ENCODE measurements at places on chromosomes 2 and 18.

GRCh38 chr2:9115229-9115628 is 91.4 kb upstream of the ASAP2 start:
- DNase-seq: no peak

- DNase-seq: no peak
Measured at GRCh38 chr2:19664646-19665045, 237.1 kb downstream of the TTC32 start.

DNA sequence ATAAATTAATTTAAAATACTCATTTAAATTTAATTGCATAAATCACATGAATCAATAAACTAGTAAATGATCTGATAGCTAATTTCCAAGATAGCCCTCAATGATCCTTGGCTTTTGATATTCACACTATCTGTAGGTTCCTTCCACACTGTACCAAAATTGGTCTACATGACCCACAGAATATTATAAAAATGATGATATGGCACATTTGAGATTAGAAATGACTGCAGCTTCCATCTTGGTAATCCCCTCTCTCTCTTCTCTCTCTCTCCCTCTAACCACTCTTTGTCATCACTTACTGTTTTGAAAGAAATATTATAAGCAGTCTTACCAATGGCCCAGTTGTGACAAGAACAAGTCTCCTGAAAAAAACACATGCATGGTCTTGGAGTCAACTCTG is 394.8 kb downstream of the LRRTM4 start:
- DNase-seq: no peak

GRCh38 chr2:202818321-202818720 is 53.2 kb downstream of the ICA1L start:
- DNase-seq: no peak

DNA sequence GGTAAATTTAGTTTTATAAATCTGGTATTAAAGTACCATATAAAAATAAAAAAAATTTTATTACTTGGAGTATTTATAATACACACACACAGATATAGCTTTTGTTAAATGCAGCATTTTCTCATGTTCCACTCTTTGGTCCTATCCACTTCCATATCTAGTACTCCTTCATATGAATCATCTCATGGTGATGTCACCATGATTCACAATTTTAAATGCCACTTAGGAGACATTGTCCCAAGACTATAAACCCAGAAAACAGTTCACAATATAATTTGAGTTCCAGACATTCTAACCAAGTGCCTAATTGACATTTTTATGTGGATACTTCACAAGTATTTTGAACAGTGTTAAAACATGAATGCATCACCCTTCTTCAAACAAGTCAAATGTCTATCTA is 1398.3 kb downstream of the DSC3 start:
- no peak for DNase-seq

DNA sequence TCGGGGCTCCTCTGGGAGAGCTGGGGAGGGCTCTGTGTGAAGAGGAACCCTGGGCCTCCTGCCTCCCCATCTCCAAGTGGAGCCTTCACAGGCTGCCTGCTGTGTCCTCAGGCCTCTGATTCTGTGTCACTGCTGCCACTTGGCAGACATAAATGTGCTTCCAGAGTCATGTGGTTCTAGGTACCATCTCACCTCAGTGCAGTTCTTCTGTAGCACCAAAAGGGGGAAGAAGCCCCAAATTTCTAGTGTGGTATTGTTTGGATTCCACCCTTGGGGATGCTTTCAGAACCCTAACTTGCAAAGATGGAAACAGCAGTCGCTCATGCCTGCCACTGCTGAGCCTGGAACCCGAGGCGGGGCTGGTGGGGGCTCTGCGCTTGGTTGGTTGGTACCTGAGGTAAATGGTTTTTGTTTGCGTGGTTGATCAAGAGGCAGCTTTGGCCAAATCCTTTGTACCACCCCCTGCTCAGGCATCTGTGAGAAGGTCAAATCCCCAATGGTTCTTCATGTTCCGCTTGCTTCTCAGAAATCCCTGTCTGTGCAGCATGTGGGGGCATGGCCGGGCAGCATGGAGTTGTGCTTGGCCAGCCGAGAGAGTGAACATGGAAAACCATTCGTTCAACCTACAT is 27.5 kb downstream of the COA5 start:
- DNase-seq: peak; percentile 62

- DNase-seq: no peak
Measured at GRCh38 chr18:70046207-70046606, 98.5 kb upstream of the CD226 start.

GRCh38 chr2:100959225-100959880 is 42.7 kb upstream of the RPL31 start:
- DNase-seq: peak; percentile 35

DNA sequence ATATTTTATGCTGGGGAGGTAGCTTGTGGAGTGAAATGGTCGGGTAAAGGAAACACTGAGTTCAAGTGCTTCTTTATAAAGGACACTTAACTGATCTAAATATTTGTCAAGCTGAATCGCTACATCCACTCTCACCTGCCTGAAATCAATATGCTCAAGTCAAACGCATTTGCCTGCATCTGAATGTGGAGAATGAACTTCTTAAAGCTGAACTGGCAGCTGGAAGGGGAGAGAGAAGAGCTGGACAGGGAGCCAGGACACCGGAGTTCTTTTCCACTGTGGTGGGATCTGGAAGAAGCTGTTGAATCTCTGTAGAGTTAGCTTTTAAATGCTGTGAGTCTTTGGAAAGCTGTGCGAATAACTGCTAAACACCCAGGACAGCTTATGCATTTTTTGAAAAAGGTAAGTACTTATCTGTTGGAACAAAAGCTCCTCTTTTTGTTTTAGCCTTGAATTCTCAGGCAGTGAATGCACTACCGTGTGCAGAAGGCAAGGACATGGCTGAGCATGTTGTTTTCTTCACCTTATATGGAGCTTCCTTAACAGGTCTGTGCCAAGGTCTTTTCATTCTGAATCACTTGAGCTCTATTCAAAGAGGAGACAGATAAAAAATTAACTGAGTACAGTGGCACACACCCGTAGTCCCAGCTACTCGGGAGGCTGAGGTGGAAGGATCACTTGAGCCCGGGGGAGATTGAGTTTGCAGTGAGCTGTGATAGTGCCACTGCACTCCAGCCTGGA is 74.2 kb upstream of the KLF7 start:
- DNase-seq: peak; percentile 50

- DNase-seq: no peak
Measured at GRCh38 chr2:237932731-237933131, 34.1 kb upstream of the UBE2F start.

- no peak for DNase-seq
Measured at GRCh38 chr2:9617749-9618148, 13.0 kb downstream of the YWHAQ start.

- no peak for DNase-seq
Measured at GRCh38 chr2:67412424-67412823, 15.3 kb downstream of the ETAA1 start.

- no peak for DNase-seq
Measured at GRCh38 chr2:239951129-239951734, 73.9 kb downstream of the NDUFA10 start.

GRCh38 chr18:40464032-40464431 is 1491.0 kb upstream of the PIK3C3 start:
- no peak for DNase-seq

GRCh38 chr2:86078774-86079545 is 26.7 kb downstream of the POLR1A start:
- peak; percentile 82 for DNase-seq

- no peak for DNase-seq
Measured at GRCh38 chr2:236859908-236860307, 225.8 kb upstream of the COPS8 start.

DNA sequence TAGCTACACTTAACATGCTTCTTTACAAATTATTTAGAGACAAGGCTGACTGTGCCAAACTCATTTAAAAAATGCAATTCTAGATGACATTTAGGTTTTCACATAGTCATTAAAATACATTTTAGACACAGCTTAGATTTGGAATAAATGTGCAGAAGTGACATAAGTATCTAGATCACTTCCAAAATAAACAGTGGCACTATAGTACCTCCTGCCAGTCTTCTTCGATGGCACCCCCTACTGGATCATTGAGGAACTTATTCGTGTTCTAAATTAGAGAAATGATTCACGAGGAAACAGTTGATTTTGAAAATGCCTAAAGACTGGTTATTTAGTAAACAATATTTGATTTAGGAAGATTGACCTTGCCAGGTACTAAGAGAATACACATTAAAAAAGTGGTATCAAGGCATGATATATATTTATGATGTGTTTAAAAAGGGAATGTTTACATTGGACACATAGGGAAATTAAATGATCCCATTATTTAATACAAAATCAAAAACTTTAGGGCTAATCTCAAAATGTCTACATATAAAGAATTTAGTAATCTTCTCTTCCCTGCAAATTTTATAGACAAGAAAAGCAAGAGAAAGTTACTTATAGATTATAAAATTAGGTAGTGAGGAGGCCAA is 323.9 kb downstream of the XIRP2 start:
- peak; percentile 75 for DNase-seq

DNA sequence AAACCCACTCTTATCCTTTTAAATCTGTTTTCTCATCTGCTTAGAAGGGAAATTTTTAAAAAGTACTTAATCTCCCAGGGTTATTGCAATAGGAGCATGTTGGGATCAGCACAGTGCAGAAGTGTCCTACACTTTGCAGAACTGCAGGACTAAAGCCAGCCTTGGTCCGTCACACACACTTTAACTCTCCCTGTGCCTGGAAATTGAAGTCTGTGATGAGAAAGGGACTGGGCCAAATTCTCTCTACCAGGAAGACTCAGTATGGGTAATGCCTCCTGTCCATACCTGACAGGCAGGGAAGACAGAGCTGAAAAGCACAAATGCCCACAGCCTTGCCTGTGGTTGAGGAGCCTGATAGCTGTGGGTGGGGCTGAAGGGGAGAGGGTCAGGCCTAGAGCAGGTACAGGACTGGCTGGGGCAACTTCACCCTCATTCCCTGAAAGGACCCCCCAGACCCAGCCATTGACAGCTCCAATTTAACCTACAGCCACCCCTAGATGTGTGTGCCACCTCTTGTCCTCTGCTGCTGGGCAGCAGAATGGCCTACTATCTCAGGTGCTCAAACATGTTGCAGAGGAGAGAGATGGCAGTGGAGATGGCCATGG is 377.2 kb upstream of the KLHL29 start:
- no peak for DNase-seq

- peak; percentile 57 for DNase-seq
Measured at GRCh38 chr2:54901224-54901986, 148.8 kb downstream of the RTN4 start.

DNA sequence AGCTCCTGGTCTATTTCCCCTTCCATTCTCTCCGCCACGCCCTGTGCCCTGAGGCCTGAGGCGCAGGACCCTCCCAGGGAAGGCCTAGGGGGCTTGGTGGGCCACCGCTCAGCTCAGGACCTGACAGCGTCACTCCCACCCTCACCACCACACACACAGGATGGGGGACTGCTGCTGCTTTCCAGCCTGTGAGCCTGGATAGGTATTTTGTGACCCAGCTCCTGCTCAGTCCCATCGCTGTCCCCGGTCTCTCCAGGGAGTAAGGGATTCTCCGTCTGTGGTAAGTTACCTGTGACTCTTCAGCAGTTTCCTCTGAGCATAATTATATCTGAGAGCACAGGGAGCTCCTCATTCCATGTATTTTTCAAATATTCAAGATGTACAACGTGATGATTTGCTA is 16.3 kb downstream of the FAM228A start:
- DNase-seq: no peak

DNA sequence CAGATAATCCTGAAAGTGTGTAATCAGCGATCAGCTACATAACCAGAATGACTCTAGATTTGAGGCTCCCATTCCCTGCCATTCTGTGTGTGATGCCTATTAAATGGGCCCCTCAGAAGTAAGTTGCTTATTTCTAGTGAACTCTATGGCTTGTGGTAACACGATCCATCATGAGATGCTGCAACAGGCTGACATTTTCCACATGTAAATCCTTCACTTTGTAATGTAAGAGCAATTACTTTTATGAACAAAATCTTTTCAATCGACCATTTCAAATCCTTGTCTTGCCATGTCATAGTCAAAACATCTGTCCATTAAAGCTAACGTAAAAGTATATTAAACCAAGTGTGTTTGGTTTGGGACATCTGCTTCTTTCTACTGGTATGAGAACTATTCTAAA is 175.9 kb upstream of the ETAA1 start:
- no peak for DNase-seq

- DNase-seq: peak; percentile 14
Measured at GRCh38 chr2:43840965-43841364, 2.2 kb downstream of the ABCG8 start.

GRCh38 chr2:233051241-233052149 is 8.6 kb upstream of the INPP5D start:
- DNase-seq: no peak

GRCh38 chr2:186427970-186428369 is 58.1 kb upstream of the ZC3H15 start:
- DNase-seq: no peak

DNA sequence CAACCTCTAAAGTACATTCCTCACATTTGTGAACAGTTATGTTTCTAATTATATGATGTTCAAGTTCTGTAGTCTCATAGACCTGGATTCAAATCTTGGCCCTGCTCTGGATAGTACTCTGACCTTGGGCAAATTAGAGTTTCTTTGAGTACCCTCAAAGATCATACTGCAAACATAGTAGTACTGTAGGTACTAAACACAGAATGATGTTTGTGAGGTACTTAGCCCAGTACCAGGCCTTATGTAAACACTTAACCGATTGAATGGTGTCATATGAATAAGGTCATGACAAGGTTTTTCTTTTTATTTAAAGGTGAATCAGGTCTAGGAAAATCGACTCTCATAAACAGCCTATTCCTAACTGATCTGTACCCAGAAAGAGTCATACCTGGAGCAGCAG is 19.1 kb downstream of the SEPTIN2 start:
- DNase-seq: no peak

GRCh38 chr2:33848486-33848885 is 249.4 kb upstream of the FAM98A start:
- DNase-seq: no peak

DNA sequence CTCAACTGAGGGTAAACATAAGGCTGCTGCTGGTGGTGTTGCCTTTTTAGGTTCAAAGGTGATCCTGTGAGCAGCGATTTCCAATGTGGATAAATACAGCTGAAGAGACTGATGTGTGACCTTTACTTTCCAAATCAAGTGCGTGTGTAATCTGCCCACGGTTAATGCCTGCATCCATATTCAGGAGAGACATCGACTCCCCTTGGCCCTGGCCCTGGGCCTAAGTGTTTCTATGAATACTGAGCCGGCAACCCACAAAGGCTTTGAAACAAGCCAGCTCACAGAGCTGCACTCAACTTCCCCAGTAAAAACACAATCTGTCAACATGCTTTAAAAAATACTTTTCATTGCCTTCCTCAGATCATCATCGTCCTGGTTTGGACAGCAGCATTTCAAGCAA is 1026.6 kb downstream of the TMEM182 start:
- DNase-seq: no peak

All from G401 (cell line).